ENCODE measurements at places on chromosomes 2 and 18.

GRCh38 chr2:61327173-61327572 is 143.7 kb downstream of the USP34 start:
- DNase-seq = peak; percentile 14

DNA sequence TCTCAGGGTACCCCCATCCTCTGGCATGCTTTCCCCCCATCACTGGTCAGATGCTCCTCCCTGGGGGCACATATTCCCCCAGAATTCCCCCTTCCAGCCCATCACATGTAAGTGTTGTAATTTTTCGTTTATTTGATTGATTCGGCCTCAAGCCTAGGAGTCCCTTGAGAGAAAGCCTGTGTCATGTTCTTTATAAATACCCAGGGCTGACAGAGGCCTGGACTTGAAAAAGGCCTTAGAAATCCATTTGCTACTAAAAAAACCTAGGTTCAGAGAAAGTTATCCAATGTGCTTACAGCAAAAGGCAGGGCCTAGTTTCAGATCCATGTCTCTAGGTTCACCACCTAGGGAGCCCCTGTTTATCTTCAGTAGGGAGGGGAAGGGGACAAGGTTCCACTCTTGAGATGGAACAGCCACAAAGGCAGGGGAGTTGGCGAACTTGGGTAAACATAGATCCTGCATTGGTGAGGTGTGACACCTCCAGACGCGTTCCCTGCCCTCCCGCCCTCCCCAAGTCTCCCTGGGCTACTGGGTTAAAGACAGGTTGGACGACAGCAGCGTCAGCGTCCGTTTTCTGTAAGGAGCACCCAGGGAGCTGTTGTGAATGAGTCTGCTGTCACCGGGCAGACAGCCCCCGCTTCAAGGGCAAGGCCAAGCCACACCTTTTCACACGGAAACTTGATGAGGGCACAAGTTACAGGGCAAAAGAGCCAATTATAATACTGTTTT is 147.8 kb downstream of the EN1 start:
- DNase-seq = no peak

GRCh38 chr2:161418715-161419637 is 2.9 kb downstream of the TBR1 start:
- DNase-seq = peak; percentile 63

DNA sequence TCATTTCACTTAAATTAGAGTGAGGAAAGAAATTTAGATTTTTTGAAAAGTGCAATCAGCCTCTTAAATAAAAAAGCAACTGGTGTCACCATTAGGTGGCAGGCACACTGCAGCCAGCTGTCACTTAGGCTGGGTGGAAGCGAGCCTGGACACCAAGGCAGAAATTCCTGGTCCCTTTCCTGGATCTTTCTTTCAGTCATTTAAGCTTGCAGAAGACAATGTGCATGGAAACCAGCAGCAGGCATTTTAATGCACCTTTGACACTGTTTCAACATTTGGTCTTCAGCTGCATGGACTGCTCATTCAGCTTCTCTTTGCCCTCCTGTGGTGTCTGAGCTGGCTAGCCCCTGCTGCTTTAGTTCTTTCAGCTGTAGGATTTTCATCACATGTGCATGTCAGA is 61.0 kb downstream of the AQP4 start:
- DNase-seq = peak; percentile 47
